ENCODE measurements at places on chromosomes 12 and 14.

DNA sequence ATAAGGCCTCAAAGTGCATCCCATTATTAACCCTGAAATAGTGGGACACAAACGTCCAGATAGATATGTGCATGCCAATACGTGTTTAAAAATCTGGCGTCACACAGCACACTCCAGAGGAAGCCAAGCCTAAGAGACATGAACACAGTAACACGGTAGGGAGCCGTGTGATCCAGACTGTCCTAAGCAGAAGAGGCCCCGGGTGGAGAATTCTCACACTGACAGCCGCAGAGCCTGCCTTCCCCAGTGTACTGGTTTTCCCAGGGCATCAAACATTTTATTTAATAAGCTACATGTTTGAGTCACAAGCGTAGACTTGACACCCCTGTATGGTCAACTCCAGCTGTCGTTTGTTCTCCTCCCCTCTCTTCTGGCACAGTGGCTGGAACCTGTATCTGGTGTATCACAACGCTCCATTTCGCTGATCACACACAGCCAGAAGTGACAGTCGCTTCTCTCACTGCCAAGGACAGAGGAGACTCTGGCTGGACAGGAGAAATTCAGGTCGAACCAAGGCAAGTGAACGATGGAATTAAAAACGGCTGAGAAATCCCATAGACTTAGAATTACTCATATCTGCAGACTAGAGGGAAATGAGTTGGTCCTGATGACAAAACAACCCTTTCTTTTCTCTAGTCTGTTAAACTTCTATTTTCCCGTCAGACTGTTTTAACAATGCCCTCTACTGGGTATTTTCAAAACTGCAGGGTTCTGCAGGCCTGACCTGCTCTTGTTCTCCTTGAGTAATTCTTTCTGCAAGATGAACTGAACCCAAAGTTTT is 359.9 kb downstream of the RGS6 start:
- peak; percentile 59 for DNase-seq

DNA sequence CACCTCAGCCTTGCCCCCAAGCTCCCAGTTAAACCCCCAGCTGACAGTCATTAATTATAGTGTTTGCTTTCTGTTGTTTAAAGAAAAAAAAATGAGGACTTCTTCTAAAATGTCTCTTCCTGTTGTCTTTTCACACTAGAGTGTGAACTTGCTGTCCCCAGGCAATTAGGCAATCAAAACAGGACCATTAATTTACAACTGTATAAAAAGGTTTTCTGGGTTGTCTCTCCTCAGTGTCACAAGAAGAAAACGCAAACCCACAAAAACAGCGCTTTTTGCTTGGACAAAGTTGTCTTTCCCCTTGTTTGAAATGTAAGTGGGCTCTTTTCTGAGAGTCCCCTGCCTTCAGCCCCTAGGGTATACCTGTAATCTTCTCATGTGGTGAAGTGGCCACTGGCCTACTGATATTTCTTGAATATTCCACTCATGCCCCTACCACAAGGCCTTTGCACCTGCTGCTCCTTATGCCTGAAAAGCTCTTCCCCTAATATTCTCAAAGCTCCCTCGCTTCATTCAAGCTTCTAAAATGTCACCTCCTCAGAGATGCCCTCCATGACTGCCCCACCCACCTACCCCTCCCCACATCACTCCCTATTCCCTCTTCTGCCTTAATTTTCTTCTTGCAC is 158.9 kb upstream of the PWP1 start:
- DNase-seq: no peak

GRCh38 chr12:31929027-31929526 is 30.1 kb upstream of the RESF1 start:
- DNase-seq: no peak

DNA sequence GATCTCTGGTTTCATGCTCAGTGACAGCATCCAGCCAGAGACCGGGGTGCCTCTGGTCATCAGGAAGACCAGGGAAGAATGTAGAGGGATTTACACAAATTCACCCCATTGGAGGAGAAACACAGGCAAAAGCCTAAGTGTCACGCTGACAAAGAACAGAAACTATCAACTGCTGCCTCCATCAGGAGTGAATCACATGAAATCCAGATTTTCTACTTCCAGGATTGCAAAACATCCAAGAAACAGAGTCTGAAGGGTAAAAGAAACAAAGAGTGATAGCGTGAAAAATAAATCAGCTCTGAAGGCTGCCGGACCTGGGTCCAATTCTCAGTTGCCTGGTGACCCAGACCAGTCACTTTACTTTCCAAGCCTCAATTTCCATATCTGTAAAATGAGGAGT is 136.1 kb upstream of the MAP1LC3B2 start:
- no peak for DNase-seq

- DNase-seq: no peak
These were observed 85.4 kb downstream of the LRRK2 start for GRCh38 chr12:40310211-40310610.

- DNase-seq: no peak
These were observed 11.1 kb downstream of the SPTSSA start for GRCh38 chr14:34450958-34451357.

DNA sequence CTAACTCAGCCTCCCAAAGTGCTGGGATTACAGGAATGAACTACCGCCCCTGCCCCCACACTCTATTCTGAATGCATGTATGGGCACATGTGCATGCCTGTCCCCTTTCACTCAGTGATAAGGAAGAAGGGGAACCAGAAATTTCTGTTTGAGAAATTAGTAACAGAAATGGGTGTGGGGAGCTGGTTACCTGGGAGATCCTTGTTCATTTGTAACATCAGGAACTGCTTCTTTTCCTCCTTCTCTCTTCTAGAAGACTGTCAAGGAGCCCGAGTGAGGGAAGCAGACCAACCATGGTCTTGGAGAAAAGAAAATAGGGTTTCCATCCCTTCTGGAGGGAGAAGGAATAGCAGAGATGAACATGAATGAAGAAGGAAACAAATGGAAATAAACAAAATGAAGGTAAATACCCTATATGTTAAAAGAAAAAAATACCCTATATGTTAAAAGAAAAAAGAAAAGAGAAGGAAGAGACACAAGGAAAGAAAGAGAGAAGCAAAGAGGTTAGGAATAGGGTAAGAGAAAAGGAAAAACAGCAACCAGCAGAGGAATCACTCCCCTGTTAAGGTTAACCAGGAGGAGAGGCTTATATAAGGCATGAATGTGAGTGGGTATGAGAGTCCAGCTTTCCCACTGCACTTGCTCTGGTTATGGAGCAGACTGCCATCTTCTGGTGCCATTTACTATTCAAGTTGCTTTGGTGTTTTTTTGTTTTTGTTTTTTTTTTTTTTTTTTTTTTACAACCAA is 3.3 kb downstream of the PPP1R3E start:
- peak; percentile 21 for DNase-seq

DNA sequence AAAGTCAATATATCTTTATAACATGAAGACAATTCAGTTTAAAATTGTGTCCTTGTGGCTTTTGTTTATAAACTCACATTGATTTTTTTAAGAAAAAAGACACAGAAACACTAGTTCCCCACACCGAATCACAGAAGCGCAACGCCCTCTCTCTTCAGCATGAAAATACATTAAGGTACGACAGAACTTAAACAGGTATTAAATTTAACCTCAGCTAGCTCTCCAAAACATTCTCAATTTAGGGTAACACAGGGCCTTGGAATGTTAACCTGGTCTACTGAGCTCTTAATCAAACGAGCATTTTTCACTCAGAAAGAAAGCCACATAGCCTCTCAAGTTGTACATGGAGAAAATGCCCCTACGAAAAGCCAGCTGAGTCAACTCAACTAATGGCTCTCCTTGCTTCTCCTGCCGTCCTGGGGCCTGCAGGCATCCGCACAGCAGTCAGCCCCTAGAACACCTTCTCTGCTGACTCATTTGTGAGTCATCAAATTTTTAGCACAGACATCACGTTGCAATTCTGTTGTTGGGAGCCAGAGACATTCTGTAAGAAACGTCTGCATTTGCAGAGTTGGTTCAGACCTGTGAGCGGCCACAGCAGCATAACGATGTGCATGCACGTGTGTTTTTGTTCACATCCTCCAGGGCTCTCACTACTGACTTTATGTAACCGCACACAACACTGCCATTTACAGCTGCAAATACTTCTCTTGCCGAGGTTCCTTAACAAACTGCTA is 141.6 kb downstream of the ITPR2 start:
- peak; percentile 9 for DNase-seq

- DNase-seq: no peak
These were observed 217.7 kb upstream of the PDZRN4 start for GRCh38 chr12:40970320-40970907.

DNA sequence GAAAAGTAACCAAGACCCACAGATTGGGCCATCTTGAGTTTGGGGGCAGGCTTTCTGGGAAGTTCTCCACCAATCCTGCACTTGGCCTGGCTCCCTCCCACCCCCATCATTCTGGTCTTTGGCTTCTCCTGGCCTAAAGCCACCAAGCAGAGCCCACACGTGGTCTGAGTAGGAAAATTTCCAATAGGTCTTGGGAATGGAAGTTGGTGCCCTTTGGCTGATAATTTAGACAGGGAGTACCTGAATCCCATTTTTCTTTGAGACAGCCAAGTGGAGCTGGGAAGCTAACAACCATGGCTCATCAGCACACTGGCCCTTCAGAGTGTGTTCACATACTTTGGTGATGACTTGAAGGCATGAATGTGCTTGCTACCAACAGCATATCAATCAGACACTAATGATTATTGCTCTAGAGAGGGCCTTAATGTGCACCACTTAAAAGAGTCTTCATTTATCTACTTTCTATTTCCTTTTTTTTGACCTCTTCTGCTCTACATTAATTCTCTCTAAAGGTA is 156.0 kb downstream of the EGLN3 start:
- no peak for DNase-seq

DNA sequence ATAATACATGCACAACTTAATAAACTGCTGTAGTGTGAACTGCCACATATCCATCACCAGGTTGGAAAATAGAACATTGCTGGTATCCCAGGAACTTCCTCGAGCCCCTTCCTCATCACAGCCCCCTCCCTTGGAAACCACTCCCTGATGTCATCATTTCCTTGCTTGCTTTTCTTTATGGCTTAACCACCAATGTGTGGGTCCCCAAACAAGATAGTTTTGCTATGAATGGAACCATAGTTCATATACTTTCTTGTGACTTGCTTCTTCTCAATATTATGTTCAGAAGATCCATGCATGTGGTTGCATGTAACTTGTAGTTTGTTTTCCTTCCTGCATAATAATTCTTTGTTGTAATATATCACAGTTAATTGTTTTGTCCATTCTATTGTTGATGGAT is 8.9 kb upstream of the WNT5B start:
- DNase-seq: peak; percentile 48

DNA sequence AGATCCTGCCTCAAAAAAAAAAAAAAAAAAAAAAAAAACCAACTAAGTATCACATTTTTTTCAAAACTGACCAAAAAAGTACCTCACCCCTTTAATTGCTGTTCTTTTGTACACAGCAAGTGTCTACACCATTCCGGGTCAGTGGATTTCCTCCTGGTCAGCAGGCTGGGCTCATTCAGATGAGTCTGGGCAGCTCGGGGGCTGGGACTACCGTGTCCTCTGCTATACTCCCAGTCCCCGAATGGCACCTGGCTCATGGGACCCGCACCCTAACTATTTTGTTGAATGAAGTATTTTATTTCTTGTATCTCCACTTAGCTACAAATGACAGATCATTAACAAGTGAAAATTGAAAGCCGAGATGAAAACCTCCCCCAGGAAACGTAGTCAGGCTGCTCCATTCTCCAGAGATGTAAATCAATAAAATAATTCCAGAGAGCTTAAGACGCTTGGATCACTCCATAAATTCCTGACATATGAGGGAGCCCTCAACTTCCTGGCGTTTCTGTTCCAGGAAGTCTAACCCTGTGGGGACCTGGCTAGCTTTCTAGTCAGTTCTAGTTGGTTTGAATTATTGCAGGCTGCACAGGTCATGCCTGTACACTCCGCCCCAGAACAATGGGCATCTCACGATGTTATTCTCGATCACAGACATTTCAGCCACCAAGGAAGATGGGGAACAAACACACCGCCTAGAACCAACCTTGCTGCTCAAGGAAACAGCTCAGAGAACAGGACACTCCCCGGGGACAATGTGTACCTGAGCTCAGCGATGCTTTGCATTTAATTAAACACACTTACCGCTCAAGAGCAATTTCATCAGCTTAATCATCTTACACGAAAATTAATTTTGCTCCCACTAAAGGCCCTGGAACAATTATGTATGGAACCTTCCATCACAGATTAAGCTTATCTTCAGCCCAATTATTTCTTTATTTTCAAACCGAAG is 76.3 kb downstream of the RIMBP2 start:
- DNase-seq: no peak

- no peak for DNase-seq
These were observed 229.2 kb downstream of the ALX1 start for GRCh38 chr12:85509081-85509856.

DNA sequence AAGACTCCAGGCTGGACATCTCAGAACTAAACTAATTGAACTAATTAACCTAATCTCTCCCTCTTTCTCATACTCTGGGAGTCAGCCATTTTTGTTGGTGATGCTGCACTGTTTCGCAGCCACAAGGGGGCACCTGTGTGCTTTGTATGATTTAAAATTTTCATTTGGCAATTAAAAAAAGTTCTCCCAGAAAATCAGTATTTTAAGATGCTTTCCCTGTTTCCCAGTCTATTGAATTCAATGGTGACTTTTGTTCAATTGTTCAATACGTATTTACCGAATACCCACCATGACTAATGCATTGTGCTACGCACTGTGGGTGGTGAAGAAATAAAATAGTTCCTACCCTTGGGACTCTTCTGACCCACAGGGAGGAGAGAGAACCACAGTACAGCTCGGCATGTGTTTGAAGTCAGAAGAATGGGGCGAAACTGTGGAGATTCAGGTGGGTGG is 63.7 kb downstream of the ZNF664 start:
- DNase-seq: peak; percentile 44

DNA sequence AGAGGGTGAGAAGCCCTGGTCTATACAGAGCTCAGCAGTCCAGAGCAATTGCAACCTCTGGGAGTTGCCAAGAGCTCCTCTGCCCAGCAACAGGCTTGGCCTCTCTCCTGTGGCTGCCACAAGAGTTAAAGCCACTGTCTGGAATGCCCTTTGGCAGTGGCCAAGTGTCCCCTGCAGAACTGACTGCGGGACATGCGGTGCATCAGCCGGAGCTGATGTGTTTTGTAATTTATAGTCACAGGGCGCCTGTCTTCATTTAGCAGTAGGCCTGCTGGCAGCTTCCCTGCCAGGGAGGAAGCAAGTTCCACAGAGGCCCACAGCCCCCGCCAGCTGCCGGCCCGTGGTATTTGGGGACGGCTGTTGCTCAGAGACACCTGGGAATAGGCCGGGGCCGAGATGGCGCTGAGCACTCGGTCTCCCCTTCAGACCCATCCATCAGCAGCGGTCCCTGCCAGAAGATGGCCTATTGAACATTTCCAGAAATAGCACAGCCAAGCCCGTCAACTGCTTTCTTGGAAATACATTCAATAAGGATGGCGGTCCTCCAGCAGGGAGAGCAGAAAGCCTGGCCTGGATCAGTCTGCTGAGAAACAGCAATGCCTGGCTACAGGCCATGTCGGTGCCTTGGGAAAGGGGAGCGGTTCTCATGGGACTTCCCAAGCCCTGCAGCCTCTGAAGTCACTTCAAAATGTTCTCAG is 217.4 kb downstream of the CRADD start:
- DNase-seq: no peak

GRCh38 chr12:774051-774614 is 21.8 kb downstream of the WNK1 start:
- no peak for DNase-seq

- DNase-seq: no peak
These were observed 78.0 kb upstream of the RERGL start for GRCh38 chr12:18168016-18168415.

- no peak for DNase-seq
These were observed 193.0 kb downstream of the SYT1 start for GRCh38 chr12:79057540-79057939.
